Thyroid gland (tissue), 4 donors: ENCODE measurements at places on chromosomes 3 and 15. TPM values are rescaled to one million over a fixed set of nuclear protein-coding genes. Genes with fewer than 3 reads are reported as not detected.

STAB1 gene
- total RNA-seq = 78.5 TPM

REC114 gene
- not detected for total RNA-seq

ZSCAN29 gene
- 20.6 TPM for total RNA-seq

BCHE gene
- 1.6 TPM for total RNA-seq

GHSR gene
- total RNA-seq = not detected

NEK10 gene
- total RNA-seq = 1.7 TPM

GRCh38 chr3:129809297-129809696 lies 84.2 kb downstream of the TMCC1 start:
- no peaks in the 10 kb centered on the region for H3K4me1 ChIP-seq

- no peak for DNase-seq
- no peaks in the 10 kb centered on the region for H3K36me3 ChIP-seq
- no peaks in the 10 kb centered on the region for H3K27me3 ChIP-seq
- peaks cover 36% of the 10 kb centered on the region for H3K4me1 ChIP-seq
- no peak overlapping the region for H3K4me3 ChIP-seq
- H3K27ac ChIP-seq = peak overlapping the region; percentile 88
Measured at GRCh38 chr3:149554826-149555225, 80.3 kb downstream of the TM4SF4 start.

DNA sequence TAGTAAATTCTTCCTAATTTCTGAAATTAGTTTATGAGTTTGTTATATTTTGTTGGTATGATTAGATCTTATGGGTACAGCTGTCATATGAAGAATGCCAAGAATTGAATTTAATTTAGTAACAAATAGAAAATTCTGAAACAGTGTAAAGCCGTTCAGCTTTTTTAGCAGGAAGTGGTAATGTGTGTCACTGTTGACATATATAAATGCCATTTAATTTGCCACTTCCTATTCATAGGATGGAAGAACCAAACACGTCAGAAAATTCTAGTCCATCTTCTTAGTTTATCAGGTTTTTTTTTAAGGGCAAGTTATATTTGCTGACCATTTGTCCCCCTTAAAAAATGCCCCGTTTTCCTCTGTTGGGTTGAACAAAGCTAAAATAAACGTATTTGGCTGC lies 43.0 kb downstream of the RAB8B start:
- DNase-seq = no peak
- H3K36me3 ChIP-seq = no peaks in the 10 kb centered on the region
- no peaks in the 10 kb centered on the region for H3K27me3 ChIP-seq
- H3K27ac ChIP-seq = no peak overlapping the region

- H3K4me1 ChIP-seq = no peaks in the 10 kb centered on the region
- H3K27ac ChIP-seq = no peak overlapping the region
- H3K27me3 ChIP-seq = no peaks in the 10 kb centered on the region
- no peak overlapping the region for H3K4me3 ChIP-seq
- H3K36me3 ChIP-seq = peaks cover 28% of the 10 kb centered on the region
Measured at GRCh38 chr3:126606001-126606400, 47.3 kb upstream of the C3orf22 start.

DNA sequence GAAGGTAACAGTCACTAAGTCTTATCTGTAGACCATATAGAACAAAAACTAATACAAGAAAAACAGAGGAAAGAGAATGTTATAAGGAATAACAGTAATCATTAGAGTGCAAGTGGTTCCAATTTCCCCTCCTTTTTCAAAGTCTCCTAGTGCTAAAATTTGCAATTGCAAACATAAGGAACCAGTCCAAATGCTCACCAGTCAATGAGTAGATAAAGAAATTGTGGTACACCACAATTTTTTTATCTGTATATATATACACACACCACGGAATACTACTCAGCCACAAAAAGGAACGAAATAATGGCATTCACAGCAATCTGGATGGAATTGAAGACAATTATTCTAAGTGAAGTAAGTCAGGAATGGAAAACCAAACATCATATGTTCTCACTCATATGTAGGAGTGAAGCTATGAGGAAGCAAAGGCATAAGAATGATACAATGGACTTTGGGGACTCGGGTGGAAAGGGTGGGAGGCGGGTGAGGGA lies 38.9 kb upstream of the RSL24D1 start:
- peaks cover 6% of the 10 kb centered on the region for H3K4me1 ChIP-seq
- no peak overlapping the region for H3K27ac ChIP-seq
- H3K4me3 ChIP-seq = no peak overlapping the region
- no peaks in the 10 kb centered on the region for H3K36me3 ChIP-seq

GRCh38 chr3:69825446-69825845 lies 86.2 kb downstream of the MITF start:
- H3K4me1 ChIP-seq = peaks cover 6% of the 10 kb centered on the region
- H3K27ac ChIP-seq = no peak overlapping the region
- no peaks in the 10 kb centered on the region for H3K27me3 ChIP-seq
- no peak overlapping the region for H3K4me3 ChIP-seq
- H3K36me3 ChIP-seq = no peaks in the 10 kb centered on the region

GRCh38 chr3:192848371-192849233 lies 69.1 kb downstream of the MB21D2 start:
- no peaks in the 10 kb centered on the region for H3K36me3 ChIP-seq
- no peaks in the 10 kb centered on the region for H3K27me3 ChIP-seq
- DNase-seq = no peak
- no peak overlapping the region for H3K4me3 ChIP-seq
- H3K4me1 ChIP-seq = peaks cover 7% of the 10 kb centered on the region
- no peak overlapping the region for H3K27ac ChIP-seq

DNA sequence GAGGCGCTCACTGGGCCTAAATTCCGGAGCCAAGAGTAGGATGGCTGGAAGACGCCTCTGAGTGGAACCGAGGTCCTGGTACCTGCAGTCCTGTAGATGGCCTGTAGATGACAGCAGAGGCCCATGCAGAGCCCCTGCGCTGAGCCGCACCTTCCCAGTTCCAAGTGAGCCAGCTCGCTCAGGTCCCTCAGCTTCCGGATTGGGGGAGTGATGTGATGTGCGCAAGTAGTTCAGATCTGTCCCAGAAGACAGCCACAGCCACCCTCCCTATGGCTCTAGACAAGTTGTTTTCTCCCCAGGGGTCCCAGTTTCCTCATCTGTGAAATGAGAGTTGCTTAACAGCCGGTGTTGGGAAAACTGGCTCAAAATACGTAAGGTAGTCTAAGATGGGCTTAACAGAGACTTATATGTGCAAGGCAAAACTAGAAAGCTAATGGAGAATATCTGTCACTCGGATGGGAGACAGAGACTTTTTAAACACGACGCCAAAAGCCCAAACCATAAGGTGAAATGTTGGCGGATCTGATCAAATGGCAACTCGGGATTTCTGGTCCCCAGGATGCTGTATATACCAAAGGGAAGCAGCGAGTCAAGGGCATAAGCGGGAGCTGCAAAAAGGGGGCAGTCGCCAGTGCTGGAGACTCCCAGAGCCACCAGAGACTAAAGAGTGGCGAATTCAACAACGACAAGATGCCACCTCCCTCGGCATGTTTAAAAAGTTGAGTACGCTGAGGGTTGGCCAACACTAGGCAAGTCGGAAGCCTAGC lies 765 bp upstream of the MAPKAPK3 start:
- H3K27ac ChIP-seq = peak overlapping the region; percentile 68
- no peaks in the 10 kb centered on the region for H3K36me3 ChIP-seq
- peaks cover 56% of the 10 kb centered on the region for H3K4me1 ChIP-seq

GRCh38 chr3:20074226-20075063 lies 34.2 kb downstream of the KAT2B start:
- H3K36me3 ChIP-seq = peaks cover 3% of the 10 kb centered on the region
- DNase-seq = no peak
- peak overlapping the region; percentile 4 for H3K27ac ChIP-seq
- H3K4me1 ChIP-seq = peaks cover 29% of the 10 kb centered on the region

DNA sequence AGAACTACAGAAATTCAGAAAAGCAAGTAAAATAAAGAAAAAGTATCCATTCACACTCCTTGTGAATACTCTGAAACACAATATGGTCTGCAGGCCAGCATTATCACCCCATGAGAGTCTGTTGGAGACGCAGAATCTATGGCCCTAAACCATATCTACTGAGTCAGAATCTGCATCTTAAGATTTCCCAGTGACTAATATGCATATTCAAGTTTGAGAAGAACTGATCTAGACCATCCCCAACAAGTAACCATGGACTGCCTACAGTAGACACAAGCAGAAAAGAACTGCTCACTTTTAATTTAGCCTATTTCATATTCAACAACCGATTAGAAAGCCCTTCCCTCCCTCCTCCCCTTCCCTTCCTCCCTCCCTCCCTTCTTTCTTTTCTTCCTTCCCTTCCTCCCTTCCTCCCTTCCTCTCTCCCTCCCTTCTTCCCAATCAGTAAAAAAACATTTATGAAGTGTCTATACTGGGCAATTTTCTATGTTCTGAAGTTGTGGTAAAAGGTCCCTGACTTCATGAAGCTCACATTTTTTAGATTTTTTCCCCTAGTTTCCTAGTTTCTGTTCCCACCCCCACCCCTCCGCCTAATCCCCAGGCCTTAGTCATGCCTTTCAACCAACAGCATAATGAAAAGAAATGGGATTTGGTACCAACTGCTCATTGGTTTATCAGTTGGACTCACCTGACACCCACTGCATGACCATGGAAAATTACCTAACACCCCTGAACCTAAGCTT lies 125.2 kb downstream of the CNTN3 start:
- H3K4me1 ChIP-seq = no peaks in the 10 kb centered on the region
- H3K27ac ChIP-seq = no peak overlapping the region
- H3K4me3 ChIP-seq = no peak overlapping the region
- H3K36me3 ChIP-seq = no peaks in the 10 kb centered on the region
- H3K27me3 ChIP-seq = no peaks in the 10 kb centered on the region

DNA sequence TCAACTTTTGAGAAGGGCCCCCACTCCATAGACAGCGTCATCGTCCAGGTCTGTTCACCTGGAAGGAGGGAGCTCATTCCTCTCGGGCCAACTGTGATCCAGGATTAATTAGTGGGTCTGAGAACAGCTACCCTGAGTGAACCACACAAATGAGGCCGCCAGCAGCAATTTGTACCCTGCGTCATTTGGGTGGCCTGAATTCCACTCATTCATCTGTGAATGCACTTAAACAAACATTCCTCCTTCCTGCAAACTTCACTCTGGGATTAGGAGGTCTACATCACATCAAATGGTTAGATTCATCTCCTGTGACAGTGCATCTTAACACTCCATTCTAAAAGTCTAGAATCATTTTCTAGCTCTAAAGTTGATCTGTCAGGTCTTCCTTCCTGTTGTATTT lies 201.8 kb downstream of the GABRG3 start:
- H3K4me1 ChIP-seq = no peaks in the 10 kb centered on the region
- H3K36me3 ChIP-seq = no peaks in the 10 kb centered on the region
- no peaks in the 10 kb centered on the region for H3K27me3 ChIP-seq

DNA sequence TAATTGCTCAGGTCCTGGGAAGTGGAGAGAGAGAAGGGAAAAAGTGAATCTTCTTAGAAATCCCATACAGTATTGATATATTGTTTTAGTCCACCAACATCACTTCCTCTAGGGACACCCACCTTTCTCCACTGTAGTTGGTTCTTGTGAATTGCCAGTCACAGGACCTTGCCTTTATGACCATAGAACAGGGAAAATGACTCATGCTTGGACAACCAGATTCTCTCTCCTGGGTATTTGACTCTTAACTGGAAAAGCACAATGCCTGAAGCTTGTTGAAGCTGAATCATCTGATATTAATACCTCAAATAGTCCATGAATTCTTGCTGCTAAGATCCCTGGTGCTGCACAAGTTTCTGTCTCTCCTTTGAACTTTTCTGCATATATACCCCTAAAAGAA lies 32.5 kb upstream of the DCLK3 start:
- no peak for DNase-seq
- no peak overlapping the region for H3K27ac ChIP-seq
- H3K4me1 ChIP-seq = no peaks in the 10 kb centered on the region
- H3K36me3 ChIP-seq = no peaks in the 10 kb centered on the region

- H3K36me3 ChIP-seq = no peaks in the 10 kb centered on the region
- DNase-seq = no peak
- H3K4me3 ChIP-seq = no peak overlapping the region
- no peaks in the 10 kb centered on the region for H3K4me1 ChIP-seq
- H3K27me3 ChIP-seq = no peaks in the 10 kb centered on the region
Measured at GRCh38 chr3:51717446-51717845, 10.6 kb downstream of the GRM2 start.

DNA sequence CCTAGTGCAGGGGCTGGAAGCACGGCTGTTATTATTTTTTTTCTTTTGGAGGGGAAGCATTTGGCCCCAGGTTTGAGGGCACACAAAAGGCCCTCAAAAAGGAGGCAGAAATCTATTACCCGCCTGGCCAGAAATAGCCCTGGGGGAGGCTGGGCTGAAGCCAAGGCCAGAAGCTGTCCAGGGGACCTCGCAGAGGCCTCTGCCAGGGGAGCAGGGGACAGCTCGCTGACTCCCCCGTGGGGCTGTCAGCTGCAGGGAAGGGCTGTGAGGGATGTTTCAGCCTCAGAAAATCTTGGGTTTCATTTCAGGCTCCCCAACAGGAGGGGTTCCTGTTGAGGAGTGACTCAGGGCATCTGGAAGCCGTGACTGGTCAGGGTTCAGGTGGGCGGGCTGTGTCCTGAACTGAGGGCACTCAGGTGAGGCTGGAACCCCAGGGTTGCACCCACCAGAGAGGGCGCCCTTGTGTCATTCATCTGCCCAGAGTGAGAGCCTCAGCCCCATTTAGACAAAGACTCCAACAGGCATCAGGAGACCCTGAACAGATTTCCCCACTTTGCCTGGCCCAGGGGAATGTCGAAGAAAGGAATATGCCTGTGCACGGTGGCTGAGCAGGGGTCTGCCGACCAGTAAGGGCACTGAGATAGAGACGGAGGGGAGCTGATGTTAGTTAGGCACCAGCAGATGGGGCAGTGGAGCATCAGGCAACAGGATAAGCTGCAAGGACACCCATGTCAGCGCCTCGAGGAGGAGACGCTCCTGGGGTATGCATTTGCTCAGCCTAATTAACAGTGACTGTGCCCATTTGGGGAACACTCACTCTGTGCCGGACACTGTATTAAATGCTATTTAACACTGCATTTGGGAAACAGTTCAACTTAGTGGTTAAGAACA lies 43.5 kb upstream of the SLC6A11 start:
- H3K27me3 ChIP-seq = no peaks in the 10 kb centered on the region
- no peak overlapping the region for H3K4me3 ChIP-seq
- no peaks in the 10 kb centered on the region for H3K36me3 ChIP-seq
- no peak overlapping the region for H3K27ac ChIP-seq

- no peaks in the 10 kb centered on the region for H3K27me3 ChIP-seq
- peak overlapping the region; percentile 75 for H3K27ac ChIP-seq
- H3K4me1 ChIP-seq = peaks cover 9% of the 10 kb centered on the region
- no peaks in the 10 kb centered on the region for H3K36me3 ChIP-seq
- H3K4me3 ChIP-seq = peak overlapping the region; percentile 84
- peak; percentile 57 for DNase-seq
Measured at GRCh38 chr3:57227930-57228751, 612 bp downstream of the APPL1 start.

- H3K27me3 ChIP-seq = no peaks in the 10 kb centered on the region
- H3K4me1 ChIP-seq = peaks cover 46% of the 10 kb centered on the region
- H3K27ac ChIP-seq = peak overlapping the region; percentile 82
- DNase-seq = peak; percentile 92
- H3K4me3 ChIP-seq = no peak overlapping the region
Measured at GRCh38 chr3:172153335-172153861, 114.0 kb downstream of the FNDC3B start.

GRCh38 chr3:13111173-13111872 lies 38.1 kb upstream of the IQSEC1 start:
- peaks cover 3% of the 10 kb centered on the region for H3K4me1 ChIP-seq
- H3K36me3 ChIP-seq = no peaks in the 10 kb centered on the region
- H3K27me3 ChIP-seq = no peaks in the 10 kb centered on the region
- H3K4me3 ChIP-seq = no peak overlapping the region

- peak overlapping the region; percentile 53 for H3K27ac ChIP-seq
- DNase-seq = no peak
- peaks cover 10% of the 10 kb centered on the region for H3K4me1 ChIP-seq
- no peaks in the 10 kb centered on the region for H3K27me3 ChIP-seq
- H3K36me3 ChIP-seq = no peaks in the 10 kb centered on the region
Measured at GRCh38 chr15:45307230-45307924, 55.3 kb downstream of the SLC28A2 start.
